Naive thymus-derived CD8-positive, alpha-beta T cell (primary cell): ENCODE measurements at places on chromosomes 7 and 10. TPM values are rescaled to one million over a fixed set of nuclear protein-coding genes. Genes with fewer than 3 reads are reported as not detected.

DNA sequence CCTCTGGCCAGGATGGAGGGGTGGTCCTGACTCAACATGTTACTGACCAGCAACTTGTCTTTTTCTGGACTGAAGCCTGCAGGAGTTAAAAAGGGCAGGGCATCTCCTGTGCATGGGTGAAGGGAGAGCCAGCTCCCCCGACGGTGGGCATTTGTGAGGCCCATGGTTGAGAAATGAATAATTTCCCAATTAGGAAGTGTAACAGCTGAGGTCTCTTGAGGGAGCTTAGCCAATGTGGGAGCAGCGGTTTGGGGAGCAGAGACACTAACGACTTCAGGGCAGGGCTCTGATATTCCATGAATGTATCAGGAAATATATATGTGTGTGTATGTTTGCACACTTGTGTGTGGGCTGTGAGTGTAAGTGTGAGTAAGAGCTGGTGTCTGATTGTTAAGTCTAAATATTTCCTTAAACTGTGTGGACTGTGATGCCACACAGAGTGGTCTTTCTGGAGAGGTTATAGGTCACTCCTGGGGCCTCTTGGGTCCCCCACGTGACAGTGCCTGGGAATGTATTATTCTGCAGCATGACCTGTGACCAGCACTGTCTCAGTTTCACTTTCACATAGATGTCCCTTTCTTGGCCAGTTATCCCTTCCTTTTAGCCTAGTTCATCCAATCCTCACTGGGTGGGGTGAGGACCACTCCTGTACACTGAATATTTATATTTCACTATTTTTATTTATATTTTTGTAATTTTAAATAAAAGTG, 6.0 kb downstream of the PLAU start:
- DNase-seq = no peak

DNA sequence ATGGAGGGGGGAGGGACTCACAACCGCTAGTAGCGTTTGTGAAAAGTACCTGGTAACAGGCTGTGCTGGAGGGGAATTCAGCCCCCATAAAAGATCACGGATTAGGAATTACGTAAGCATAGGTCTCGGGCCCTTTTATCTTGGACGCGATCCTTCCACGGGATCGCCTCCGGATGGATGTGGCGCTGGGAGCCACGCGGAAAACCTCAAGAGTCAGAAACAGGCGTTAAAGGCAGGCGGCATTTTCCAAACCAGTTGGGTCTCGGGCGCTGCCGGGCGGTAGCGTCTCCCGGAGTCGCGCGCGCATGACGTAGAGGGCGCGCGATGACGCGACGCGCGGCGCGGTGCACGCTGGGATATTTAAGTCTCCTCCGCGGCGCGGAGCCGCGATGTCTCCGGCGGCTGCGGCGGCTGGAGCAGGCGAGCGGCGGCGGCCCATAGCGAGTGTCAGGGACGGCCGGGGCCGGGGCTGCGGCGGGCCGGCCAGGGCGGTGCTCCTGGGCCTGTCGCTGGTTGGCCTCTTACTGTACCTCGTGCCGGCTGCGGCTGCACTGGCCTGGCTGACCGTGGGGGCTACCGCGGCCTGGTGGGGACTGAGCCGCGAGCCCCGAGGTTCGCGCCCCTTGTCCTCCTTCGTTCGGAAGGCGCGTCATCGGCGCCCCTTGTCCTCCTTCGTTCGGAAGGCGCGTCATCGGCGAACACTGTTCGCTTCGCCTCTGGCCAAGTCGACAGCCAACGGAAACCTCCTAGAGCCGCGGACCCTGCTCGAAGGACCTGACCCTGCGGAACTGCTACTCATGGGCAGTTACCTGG, at the start of gene POM121:
TSS of gene POM121 (plus strand) at position 363 of the 813 bp plus-strand sequence. CDS start at position 390, 27 bp downstream.
- DNase-seq = peak; percentile 88

GRCh38 chr10:106836933-106837663, 327.4 kb downstream of the SORCS1 start:
- DNase-seq = no peak

GRCh38 chr10:16586358-16587138, 64.9 kb upstream of the C1QL3 start:
- DNase-seq = no peak

GNGT1 gene
- total RNA-seq = not detected
